ENCODE measurements at places on chromosomes 3 and 15. TPM values are rescaled to one million over a fixed set of nuclear protein-coding genes. Genes with fewer than 3 reads are reported as not detected.

DNA sequence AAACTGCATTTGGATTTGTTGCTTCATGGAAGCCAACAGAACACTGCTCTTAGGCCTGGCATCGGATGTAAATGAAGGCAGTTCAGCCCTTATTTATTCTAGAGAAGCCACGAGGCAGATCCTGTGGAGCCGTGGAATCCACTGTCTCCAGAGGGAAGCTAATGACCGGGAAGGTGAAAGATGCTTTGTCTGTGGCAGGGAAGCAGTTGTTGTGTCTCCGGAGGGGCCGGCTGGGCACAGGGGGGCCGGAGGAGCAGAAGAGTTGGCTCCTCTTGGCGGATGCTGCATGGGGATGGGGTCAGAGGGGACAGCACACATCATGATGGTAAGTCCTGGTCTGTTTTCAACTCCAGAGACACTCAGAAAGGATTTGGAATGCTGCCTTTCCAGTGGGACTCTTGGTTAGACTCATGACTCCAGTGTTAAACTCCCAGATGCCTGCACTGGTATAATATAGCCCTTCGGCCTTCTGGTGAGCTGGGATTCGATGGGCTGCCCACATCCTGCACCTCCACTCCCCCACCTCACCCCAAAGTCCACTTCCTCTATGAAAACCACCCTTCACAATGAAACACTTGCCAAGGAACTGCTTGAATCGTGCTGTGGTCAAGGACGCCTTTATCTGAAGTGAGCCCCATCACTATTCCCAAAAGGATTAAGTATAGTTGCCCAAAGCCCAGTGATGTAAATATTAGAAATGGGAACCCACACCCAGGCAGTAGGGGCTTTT lies 33.6 kb downstream of the TPM1 start:
- H3K36me3 ChIP-seq: peaks cover 4% of the 10 kb centered on the region
- DNase-seq: no peak

Gene DUOX1
- total RNA-seq: 0.54 TPM

DNA sequence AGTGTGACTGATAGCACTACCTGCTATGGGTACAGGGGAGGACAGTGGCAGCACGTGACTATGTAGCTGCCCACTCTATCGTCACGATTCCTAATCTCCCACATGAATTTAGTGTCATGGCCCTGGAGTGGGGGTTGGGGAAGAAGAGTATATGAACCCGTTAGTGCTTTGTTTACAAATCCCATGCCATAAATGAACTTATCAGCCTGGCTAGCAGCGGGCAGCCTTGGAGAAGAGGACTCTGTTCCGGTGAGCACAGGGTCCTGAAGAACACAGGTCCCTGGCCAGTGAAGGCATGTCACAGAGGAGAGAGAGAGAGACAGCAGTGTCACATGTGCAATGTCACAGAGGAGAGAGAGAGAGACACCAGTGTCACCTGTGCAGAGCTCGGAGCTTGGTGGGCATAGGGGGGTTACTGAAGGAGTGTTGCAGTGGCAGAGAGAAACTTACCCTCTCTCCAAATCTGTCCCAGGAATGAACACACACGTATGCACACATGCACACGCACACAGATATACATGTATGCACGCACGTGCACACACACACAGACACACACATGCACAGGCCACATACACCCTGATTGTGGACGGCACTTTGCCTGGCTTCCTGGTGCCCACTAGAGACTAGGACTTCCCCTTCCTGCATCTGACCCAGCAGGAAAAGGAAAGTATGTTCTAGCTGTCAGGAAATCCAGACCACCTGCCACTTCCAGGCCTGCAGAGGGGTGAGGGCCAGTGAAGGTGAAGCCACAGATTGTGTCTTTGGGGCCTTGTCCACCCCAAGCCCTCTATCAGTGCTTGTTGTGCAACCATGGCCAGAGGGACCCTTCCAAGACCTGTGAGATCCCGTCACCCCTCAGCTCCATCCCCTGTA lies 26.3 kb downstream of the ITGA11 start:
- no peaks in the 10 kb centered on the region for H3K27me3 ChIP-seq
- DNase-seq: no peak
- no peak overlapping the region for H3K27ac ChIP-seq
- H3K36me3 ChIP-seq: no peaks in the 10 kb centered on the region

DNA sequence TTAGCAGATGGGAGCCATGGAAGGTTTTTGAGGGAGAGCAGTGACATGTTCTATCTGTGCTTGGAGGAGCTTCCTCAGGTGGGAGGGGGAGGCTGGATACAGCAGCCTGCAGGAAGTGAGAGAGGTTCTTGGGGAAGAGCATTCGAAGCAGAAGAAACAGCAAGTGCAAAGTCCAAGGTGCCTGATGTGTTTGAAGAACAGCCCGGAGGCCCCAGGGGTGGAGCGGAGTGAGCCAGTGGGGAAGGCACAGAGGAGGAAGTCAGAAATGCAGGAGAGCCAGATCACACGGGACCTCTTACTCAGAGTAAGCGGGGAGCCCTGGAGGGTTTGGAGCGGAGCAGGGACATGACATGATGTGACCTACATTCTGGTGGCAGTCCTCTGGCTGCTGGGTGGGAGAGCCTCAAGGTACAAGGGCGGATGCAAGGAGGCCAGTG lies 10.8 kb downstream of the ITGA11 start:
- no peak overlapping the region for H3K27ac ChIP-seq
- no peak for DNase-seq
- H3K4me1 ChIP-seq: no peaks in the 10 kb centered on the region
- H3K36me3 ChIP-seq: no peaks in the 10 kb centered on the region

Data from psoas muscle (tissue), 8 donors.